ENCODE measurements at places on chromosomes 1 and 21.
A peak's percentile ranks its signal among the peaks of the same experiment; 100 is the strongest.

GRCh38 chr1:87961992-87962391 lies 633.3 kb downstream of the LMO4 start:
- DNase-seq = no peak

GRCh38 chr1:230068621-230068873 lies 1.5 kb downstream of the GALNT2 start:
- no peak for DNase-seq

DNA sequence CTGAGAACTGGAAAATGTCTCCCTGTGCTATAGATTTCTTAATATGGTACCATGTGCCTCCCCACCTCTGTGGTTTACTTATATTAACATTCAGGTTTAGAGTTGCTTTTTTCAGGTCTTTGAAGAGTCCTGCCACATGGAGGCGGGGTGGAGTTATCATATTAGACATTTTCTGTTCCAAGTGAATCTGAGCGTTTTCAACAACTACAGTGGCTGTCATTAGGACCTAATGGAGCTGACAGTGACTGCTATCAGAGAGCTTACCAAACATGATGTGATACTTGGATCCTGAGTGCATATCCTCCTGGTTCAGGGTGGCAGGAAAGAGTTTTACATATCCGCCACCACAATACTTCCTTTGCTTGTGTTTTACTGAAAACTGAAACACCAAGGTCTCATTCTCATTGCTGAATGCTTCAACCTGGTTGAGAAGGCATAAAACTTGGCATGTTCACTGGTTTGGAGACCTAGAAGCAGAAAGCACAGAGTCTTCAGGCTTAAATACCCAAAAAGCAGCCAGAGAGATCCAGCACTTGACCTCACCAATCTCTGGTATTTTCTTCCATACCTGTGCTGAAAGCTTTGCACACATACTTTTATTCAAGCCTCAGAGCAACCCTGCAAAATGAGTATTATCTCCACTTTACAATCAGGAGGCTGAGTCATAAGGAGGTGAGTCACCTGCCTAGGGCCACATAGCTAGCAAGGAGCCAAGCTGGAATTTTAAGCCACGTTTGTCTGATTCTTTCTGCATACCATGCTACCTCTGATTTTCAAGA lies 47.4 kb upstream of the OSBPL9 start:
- peak; percentile 15 for DNase-seq

DNA sequence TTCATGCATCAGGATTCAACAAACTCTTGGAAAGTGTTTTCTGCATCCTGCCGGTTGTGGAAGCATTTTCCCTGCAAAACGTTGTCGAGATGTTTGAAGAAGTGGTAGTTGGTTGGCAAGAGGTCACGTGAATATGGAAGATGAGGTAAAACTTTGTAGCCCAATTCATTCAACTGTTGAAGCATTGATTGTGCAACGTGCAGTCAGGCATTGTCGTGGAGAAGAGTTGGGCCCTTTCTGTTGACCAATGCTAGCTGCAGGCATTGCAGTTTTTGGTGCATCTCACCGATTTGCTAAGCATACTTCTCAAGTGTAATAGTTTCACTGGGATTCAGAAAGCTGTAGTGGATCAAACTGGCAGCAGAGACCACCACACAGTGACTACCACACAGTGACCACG lies 57.0 kb upstream of the PRDM2 start:
- DNase-seq = no peak

DNA sequence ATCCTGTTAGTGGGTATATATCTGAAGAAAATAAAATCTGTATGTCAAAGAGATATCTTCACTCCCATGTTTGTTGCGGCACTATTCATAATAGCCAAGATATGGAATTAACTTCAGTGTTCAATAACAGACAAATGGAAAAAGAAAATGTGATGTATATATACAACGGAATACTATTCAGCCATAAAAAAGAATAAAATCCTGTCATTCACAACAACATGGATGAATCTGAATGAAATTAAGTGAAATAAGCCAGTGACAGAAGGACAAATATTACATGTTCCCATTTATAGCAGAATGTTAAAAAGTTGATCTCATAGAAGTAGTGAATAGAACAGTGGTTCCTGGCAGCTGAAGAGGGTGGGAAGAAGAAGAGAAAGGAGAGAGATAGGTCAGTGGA lies 239.1 kb upstream of the RUNX1 start:
- no peak for DNase-seq

DNA sequence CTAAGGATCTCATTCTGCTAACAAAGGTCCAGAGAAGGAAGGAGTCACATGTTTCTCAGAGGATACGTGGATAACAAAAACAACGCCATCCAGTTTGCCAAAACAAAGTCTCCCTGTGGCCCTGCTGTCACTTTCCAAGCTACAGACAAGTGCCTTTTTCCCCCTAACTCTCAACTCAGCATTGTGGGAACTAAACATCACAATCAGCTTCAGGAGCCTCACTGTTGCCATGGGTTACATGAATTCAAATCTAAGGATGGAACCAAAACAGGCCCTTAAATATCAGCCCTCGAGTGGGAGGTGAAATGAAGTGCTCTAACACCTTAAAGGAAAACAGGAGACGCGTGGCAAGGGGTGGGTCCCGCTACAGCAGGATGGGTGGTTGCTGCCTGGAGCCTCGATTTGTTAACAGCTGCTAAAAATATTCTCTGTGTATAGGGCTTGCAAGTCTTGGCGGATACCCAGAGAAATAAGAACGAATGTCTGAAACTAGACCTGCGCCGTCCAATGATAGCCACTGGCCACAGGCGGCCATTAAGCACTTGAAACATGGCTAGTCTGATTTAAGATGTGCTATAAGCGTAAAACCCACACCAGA lies 66.4 kb upstream of the SOD1 start:
- DNase-seq = no peak

DNA sequence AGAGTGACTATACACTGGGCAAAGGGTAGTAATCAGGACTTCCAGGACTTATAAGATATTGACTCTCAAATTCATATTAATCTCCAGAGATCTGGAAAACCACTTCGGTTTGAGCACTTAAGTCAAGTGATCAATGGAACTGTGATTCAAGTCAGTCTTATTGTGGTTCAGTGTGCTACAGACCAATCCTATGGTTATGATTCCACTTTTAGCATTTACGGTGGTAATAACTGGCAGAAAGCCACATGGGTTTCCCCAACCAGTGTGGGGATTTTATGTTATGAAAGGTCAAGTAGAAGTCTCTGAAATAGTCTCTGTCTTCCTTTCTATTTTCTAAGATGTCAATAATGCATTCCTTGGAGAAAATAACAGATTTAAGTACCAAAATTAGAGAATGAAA lies 151.3 kb upstream of the NEGR1 start:
- no peak for DNase-seq

DNA sequence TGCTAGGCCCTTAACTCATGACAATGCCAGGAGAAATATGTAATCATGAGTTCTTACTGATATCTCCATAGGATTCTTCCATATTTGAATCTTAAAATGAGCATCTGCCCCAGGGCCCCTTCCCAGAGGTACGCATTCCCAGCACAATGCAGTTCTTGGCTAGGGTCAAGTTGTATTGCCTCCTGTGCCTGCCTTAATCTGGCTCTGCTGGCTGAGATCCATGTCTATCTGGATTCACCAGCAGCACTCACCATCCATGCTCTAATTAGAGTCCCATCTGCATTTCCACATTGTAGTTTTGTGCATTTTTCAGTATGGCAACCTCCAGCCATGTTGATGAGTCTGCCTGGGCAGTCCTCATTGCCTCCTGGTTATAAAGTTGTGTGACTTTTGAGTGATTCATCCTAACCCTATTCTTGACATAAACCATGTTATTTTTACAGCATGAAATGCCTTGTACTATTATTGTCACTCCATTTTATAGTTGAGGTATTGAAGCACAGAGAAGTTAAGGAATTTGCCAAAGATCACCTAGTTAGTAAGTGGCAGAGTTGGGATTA lies 55.9 kb downstream of the CAMSAP2 start:
- no peak for DNase-seq

GRCh38 chr1:108114033-108114599 lies 86.0 kb downstream of the SLC25A24 start:
- DNase-seq = no peak

DNA sequence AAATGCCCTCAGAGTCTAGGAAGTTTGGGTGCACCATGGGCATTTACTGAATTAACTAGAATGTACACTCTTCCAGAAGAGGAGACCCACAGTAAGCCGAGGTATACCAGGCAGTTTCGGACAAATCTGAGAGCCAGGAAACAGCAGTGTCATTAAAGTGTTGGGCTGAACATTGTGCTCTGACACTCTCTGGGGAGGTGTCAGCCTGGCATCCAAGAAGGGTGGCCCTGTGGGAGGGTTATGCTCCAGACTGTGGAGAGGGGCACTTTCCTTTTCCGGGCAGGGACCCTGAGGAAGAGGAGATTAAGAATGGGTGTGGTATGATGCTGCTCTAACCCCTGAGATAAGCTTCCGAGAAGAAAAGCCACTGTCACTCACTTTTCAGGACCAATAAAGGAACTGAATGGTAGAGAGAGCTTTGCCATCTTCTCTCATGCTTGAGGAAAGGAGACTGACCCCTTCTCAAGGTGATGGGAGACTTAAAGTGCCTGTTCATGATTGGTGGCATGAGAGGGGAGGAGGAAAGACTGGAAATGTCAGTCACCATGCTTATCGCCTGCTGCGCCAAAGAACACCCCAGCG lies 98.2 kb downstream of the UCK2 start:
- DNase-seq = no peak

DNA sequence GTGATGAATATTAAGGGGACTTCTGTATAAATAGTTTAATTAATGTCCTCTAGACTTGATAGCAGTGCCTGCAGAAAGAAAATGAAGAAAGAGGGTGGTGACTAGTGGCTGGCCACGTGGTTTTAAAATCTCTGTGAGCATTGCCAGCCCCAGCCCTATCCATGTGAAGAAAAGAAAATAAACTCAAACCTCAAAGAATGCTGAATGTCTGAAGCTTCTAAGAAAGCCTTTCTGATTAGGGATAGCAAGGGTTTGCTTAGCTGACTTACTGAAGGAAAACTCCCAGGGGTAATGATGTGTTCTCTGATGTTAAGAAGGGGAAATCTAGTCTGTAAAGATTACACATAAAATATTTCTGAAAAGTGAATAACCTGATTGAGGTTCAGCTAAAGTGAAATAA lies 31.8 kb downstream of the ADGRL2 start:
- DNase-seq = no peak

GRCh38 chr21:26366781-26367180 lies 196.2 kb upstream of the APP start:
- DNase-seq = no peak

DNA sequence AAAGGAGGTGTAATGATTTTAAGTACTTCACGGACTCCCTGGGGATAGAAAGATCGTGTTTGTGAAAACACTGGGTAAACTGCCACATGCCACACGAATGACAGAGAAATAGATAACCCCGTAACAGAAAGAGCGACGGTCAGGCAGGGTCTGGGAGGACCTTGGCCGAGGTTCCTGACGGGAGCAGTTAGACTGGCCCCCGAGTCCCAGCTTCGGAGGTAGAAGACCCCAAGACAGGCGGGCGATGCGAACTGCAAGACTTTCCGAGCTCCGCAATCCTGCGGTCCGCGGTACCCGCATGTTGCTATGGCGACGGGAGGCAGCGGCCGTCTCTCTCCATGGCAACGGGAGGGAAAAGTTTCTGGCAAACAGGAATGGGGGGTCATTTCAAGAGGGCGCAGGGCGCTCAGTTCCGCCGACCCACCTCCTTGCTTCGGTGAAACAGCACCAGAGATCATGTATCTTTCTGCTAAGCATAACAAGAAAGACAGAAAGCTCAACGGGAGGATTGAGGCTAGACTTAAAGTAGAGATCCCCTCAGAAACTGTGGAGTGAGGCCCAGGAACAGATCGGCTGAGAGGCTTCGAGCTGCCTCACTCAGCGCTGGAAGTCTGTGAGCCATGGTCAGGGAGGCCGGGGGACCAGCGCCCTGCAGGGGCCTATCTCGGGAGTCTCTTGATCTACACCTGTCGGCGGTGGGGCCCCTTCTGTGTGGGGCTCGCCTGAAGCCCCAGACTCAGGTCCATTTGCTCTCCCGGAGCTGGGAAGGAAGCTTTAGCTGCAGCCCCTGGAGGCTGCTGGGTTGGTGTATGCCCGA lies 685 bp upstream of the SYT6 start:
- DNase-seq = no peak

DNA sequence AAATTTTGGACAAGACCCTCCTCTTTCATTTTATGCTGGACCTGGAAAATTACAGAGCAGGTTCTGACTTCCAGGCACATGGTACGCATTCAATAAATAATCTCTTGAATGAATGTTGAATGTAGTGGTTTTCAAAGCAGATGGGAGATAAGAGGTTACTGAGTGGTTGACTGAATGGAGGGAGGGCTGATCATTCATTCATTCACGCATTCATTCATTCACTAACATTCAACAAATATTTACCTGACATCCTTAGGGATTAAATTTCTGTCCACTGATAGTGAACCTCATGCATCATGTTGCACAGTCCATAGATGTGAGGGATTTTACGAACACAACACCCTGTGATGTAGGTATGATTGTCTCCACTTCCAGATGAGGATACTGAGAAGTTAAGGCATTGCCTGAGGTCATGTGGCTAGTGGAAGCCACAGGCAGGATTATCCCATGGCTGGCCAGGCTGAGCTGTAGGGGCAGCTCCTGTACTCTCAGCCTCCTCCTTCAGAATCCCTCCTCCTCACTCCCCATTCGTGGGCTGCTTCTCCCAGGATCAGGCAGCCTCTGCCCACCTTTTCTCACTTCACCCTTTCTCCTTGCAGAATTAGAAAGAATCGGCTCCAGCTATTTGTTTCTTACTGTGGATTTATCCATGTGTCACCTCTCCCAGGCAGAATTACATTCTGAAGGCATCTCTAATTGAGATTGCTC lies 48.4 kb upstream of the ATP5PO start:
- DNase-seq = no peak

GRCh38 chr21:41865002-41865777 lies 14.0 kb downstream of the PRDM15 start:
- DNase-seq = no peak

DNA sequence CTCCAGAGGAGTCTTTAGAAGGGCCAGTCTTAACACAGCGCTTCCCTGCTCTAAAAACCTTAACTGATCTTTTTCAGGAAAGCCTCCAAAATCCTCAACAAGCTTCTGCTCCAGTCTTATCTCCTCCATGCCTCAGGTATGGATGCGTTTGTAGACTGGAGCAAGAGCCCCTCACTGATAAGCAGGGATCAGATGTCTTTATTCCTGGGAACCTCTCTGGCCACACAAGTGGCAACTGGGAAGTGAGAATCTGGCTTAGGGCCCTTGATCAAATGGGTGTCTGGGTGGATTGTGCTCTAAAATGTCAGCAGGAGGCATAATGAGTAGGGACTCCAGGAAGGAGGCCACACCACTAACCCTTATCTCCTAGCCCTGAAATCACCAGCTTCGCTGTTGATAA lies 1.4 kb downstream of the ZBTB8A start:
- no peak for DNase-seq

DNA sequence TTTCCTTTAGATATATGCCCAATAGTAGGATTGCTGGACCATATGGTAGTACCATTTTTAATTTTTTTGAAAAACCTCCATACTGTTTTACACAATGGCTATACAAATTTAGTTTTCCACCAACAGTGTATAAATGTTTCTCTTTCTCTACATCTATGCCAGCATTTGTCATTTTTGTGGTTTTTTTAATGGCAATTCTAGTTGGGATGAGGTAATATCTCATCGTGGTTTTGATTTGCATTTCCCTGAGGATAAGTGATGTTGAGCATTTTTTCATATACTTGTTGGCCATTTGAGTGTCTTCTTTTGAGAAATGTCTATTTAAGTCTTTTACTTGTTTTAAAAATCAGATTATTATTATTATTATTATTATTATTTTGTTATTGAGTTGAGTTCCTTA lies 35.5 kb downstream of the PLA2G4A start:
- no peak for DNase-seq

- no peak for DNase-seq
Observed at GRCh38 chr1:83671586-83671985, 327.3 kb downstream of the TTLL7 start.

GRCh38 chr1:68223687-68224086 lies 8.6 kb downstream of the WLS start:
- DNase-seq = no peak
